GM12892 (cell line): ENCODE measurements at places on chromosomes 5 and 9.

DNA sequence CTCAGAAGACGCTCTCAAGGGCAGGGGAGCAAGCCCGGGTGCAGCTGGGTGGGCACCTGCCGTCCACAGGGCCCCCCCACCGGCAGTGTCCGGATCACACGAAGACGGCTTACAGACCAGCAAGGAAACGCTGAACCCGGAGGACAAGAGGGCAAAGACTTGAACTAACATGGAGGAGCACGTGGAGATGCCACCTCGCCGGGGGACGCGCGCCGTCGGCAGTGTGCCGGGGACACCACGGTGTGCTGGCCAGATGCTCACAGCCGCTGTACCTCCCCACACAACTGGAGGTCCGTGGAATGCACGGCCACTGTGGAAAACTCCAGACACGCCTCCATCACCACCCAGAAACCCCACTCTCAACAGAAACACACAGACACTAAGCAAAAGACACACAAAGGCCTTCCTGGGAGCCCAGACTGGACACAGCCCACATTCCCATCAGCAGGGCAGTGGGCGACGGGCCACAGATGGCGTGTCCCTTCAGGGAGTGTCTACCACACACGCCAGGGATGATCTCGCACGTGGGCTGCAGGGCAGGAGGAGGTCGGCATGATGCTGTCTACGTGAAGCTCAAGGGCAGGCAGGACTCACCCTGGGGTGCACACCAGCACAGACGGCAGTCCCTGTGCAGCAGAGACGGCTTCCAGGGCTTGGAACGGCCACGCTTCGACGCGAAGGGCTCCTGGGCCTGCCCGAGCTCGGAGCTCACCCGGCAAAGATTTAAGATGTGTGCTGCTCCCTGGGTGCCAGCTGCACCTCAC, 8.6 kb upstream of the SLC12A7 start:
- no peak for DNase-seq

- no peak for DNase-seq
These were observed 98.1 kb upstream of the ERBIN start for GRCh38 chr5:65828022-65828896.

GRCh38 chr9:136722969-136723356, 10.6 kb downstream of the DIPK1B start:
- DNase-seq = no peak

- no peak for DNase-seq
These were observed 5.0 kb downstream of the FAM163B start for GRCh38 chr9:133604214-133604613.

GRCh38 chr9:2085716-2086115, 70.6 kb downstream of the SMARCA2 start:
- no peak for DNase-seq

DNA sequence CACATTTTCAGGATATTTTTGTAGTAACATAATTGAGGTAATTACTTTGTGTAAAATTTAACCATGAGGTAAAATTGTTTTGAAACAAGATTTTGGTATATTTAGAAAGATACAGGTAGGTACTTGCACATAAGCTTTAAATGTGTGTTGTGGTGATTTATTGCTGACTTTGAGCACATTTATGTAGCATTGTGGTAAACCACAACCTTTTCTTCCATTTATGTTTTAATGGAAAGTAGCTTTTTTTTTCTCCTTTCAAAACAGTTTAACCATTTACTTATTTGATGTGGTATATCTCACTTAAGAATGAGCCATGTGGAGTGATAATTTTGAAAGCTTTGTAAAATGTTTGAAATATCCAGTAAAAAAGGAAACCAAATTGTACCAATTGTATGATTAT, 35.6 kb downstream of the FCHO2 start:
- DNase-seq = no peak

GRCh38 chr5:95704150-95704549, 21.4 kb upstream of the SPATA9 start:
- DNase-seq = no peak

GRCh38 chr5:71946343-71947030, 160.8 kb upstream of the MAP1B start:
- no peak for DNase-seq

DNA sequence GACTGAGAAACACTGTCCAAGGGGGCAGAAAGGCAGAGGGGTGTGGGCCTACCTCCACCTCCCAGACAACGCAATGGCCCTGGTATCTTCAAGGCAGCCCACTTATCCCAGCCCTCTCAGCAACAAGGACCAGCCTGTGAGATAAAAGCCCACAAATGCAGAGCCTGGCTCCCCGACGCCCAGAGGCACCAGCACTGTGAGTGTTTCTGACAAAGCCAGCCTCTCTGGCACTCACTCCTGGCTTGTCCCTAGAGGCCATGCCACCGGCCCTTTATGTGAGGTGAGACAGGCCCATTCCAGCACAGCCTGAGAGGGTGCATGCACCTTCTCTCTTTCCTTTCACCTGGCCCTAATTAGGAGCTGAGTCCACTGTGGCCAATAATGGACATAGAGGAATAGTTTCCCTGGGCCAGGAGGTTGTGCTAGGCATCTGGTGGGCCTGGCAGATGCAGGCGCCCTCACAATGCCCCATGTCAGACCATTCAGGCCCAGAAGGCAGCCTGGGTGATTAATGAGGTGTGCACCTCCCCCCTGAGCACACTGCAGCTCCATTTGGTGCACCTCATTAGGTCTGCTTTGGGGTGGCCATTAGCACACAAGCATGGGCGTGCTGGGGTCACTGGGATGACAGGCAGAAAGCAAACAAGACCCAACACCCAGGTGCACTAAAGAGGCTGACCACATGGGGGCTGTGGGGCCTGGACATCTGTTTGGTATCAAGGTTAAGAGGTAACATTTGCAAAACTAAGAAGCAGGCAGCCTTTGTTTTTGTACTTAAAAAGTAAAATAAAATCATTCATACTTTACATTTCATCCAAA, 176.0 kb downstream of the MED10 start:
- DNase-seq = no peak

DNA sequence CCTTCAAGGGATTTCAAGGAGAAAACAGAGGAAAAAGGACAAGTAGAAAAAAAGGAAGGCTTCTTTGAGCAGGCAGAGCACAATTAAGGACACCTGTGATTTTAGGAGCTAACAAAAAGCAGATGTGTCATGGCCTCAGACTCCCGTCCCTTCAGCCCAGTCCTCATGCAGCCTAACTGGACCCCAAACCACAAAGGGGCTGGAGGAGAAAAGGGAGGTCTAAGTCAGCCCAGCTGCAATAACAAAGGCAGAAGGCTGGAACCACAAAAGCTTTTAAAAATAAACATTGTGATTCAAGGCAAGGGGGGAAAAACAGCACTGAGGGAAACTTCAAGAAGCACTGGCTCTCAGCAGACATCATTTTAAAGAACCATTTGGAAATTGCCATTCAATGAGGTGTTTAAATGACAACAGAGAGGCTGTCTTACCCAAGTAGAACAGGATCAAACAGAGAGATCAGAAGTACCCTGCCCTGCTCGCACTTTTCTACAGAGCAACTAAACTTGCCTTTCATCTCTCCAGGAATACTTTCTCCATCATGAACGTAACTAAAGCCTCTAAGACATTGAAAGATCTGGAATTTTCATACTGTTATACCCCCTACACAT, 89.3 kb downstream of the SEMA5A start:
- DNase-seq = no peak

GRCh38 chr9:129602598-129603415, 18.1 kb downstream of the C9orf50 start:
- DNase-seq = no peak

DNA sequence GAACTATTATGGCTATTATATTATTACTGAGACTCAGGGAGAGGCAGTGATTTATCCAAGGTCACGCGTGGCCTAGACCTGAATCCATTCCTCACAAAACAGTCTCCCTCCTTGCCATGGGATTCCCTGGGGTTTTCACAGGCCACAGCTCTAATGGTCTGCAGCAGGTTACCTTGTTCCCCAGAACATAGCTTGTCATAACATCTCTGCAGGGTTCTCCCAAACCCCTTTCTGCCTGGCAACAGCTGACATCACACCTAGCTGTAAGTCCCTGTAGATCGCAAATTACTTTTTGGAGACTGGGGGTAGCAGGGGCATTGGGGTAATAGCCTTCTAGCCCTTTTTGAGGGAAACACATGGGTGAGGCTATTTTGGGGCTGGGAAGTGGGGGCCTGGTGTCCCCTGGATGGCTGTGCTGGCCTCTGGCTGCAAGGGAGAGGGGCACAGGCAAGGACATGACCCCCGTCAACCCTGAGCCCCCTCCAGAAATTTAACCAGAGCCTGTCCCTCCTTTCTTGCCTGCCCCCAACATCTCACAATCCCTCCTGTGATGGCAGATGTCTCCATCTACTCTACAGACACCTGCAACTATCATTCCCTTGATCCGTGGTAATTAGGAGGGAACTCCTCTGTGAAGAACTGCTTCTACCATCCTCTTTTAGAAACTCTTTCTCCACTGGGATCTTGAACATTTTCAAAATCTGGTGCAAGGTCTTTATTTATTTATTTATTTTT, 1.3 kb downstream of the CD74 start:
- no peak for DNase-seq

- DNase-seq = no peak
These were observed 18.1 kb downstream of the RAI14 start for GRCh38 chr5:34674187-34674586.

- no peak for DNase-seq
These were observed 95.3 kb upstream of the SLC12A2 start for GRCh38 chr5:127988146-127988760.
